ENCODE measurements at places on chromosomes 11 and 22.
A peak's percentile ranks its signal among the peaks of the same experiment; 100 is the strongest.

DNA sequence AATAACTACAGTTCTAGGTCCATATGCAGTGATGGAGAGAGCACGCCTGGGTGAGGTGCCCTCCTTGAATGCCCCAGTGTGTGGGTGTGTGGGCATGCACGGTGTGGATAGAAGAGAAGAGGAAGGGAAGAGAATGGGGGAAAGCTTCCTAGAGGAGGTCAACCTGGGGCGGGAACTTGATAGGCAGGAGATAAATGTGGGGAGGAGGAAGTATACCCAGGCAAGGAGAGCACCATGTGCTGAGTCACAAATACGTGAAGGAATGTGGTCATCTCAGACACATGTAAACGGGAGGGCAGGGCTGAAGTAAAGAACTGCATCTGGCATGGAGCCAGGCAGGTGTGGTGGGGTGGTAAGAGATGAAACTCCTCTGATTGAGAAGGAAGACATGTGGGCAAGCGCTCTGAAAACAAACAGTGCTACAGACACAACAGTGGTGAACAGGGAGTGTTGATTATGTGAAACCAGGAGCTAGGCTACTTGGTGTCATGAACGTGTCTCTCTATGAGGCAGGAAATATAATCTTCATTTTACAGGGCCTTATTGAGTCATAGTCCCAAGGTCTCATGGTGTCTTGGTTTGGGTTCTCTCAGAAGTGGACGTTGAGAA, 61.5 kb upstream of the EED start:
- peak; percentile 65 for DNase-seq

DNA sequence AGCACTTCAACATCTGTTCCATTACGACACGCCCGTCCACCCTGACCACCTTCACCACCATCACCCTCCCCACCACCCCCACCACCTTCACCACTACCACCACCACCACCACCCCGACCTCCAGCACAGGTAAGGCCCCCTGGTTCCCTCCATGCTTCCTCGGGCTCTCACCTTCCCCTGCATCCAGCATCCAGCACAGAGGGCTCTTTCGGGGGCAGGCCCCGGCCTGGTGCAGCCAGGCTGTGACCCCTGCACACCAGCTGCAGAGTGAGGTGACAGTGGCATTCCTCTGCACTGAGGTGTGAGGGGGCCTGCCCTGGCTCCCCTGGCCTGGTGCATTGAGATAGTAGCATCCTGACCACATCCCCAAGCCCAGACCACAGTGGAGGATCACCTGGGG, 18.2 kb downstream of the MUC2 start:
- no peak for DNase-seq

DNA sequence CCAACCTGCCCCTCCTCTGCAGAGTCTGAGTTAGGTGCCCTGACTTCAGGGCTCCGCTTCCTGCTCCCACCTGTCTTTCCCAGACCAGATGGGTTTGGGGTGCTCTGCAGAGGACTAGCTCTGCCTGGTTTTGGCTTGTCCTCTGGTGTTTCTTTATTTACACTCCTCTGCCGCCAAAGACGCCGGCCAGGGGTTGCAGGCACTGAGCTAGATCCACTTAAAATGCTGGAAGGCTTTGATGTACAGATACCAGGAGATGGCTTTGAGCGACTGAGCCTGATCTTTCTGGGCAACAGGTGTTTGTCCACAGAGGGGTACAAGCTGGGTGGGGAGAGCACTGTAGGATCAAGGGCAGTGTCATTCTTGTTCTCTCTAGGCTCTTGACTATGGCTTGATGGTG, 3.9 kb downstream of the SELENOH start:
- no peak for DNase-seq

DNA sequence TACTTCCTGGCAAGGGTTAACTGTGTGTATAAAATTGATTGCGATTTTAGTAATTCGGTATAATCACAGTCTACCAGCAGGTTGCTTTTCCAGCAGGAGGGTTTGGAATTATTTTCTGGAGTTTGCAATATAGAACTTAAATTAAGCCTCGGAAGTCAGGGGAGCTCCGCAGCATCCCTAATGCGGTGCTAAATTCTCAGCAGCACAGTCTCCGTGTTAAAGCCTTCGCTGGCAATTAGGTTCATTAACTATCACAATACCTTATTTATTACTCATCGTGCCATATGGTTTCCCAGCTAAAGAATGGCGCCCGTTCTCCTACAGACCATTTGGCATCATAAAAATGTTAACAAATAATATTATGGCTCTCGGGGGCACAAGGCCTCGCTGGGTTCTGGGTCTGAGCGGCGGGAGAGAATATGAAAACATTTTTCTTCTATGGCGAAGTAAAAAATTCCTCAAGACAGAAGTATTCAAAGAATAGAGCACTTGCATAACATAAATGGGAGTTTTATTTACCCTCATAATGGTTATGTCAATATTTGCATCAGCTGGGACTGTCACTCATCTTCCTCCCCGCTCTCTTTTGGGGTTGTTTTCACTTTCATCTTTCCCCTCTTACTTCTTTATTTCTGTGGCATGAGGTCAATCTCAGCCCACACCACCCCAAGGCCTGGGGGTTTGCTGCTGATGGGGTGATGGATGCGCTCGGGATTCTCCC, 28.1 kb upstream of the ZBTB16 start:
- DNase-seq = no peak

- no peak for DNase-seq
Measured at GRCh38 chr11:109132539-109132938, 289.5 kb upstream of the C11orf87 start.

DNA sequence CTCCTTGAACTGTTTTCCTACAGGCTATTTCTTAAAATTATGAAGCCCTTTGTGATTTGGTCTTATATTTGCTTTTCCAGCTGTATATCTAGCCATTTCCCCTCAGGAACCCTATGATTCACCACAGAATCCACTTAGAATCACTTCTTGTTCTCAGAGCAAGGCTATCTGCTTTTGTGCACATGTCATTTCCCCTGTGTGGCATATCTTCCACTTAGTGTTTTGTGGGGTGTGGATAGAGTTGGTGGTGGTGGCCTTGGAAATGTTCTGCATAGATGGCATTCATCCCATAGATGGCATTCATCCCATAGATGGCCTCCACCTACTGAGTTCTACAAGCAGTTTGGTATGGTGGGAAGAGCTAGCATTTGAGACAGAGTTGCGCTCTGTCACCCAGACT, 44.7 kb downstream of the SWAP70 start:
- DNase-seq = no peak

DNA sequence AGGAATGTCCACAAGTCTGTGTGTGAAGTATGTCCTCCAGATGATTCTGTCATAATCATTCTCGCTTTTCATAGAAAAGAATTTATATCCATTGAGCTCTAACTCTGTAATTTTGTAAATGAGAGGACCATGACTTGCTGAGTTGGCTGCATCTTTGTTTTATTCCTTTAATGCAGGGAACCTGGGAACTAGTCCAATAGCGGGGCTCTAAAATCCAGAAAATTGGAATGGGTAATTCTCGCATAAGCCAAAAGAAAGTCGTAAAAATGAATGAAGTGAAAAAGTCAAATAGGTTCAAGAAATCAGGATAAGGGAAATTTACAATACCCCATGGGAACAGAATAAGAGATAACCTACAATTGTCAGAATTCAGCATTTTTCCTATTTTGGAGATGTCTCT, 232.5 kb downstream of the RAB38 start:
- DNase-seq = no peak

- no peak for DNase-seq
Measured at GRCh38 chr11:43998308-43998707, 49.5 kb upstream of the ACCSL start.

DNA sequence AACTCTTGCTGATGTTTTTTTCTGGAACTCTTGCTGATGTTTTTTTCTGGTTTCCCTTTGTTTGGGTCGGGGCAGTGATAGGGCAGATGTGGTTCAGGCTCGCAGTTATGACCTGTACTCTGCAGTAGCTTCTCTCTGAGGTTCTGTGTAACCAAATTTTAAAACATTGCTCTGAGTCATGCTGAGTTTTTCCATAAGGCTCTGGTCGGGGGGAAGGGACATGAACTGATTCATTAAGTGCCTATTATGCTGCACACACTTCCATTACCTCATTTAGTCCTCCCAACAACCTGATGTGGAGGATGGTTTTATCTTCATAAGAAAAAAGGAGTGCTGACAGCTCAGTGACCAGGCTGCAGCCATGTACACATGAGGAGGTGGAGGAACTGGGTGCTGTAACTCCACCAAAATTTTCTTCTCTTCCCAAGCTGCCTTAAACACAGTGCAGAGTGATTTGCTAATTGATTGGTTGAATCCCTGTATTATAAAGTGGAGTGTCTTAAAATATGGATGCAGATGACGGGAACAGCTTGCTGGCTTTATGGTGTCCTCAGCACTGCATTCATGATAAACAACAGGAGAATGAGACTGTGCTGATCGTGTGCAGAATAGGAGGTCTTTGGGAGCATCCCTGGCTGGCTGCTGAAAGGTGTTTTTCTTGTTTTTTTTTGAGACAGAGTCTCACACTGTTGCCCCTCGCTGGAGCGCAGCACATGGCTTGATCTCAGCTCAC, 19.1 kb downstream of the TNRC6B start:
- DNase-seq = peak; percentile 96

- peak; percentile 53 for DNase-seq
Measured at GRCh38 chr11:2930704-2931419, 1.6 kb upstream of the PHLDA2 start.

GRCh38 chr11:119361056-119361787, 14.7 kb upstream of the MFRP start:
- DNase-seq = peak; percentile 97

- DNase-seq = no peak
Measured at GRCh38 chr11:130458410-130458729, 9.9 kb downstream of the ADAMTS15 start.

DNA sequence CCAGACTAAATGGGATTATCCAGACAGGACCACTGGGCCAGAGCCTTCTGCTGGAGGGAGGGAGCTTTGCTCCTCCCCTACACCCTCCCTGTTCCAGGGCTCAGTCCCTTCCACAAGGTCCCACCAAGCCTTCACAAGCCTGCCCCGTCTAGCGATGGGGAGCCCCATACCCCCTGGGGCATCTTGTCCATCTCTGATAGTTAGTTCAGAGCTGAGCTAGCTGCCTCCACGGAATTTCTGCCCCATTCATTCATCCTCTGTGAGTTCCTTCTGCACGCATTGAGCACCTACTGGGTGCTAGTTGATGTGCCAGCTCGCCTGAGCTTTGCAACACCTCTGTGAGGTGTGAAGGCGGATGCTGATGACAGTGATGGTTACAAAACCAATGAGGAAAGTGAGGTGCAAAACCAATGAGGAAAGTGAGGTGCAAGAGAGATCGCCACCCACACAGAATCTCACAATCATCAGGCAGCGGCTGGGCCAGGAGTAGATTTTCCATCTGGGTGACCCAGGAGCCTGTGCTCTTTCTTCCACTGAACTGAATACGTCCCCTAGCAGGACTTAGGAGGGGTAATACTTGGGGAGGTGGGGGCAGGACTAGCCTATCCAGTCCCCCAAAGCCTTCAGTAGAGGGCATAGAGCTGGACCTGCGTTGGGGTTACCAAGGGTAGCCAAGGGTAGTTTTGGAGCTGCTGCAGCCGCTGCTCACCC, 21.5 kb upstream of the CBX7 start:
- DNase-seq = no peak

DNA sequence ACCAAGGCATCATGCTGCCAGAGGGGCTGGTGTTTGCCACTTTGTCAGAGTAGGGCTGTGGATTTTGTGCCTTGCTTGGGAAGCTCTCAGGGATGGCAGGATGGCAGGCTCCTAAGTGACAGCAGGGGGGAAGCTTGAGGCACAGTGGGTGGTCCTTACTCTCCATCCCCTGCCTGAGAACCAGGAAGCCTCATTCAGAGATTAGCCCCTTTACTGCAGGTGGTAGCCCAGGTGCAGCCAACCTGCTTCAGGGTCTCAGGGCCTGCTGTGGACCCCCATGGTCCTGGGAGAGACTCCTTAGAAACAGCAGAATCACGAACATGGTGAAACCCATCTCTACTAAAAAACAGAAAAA, 8.9 kb upstream of the ST3GAL4 start:
- DNase-seq = no peak

DNA sequence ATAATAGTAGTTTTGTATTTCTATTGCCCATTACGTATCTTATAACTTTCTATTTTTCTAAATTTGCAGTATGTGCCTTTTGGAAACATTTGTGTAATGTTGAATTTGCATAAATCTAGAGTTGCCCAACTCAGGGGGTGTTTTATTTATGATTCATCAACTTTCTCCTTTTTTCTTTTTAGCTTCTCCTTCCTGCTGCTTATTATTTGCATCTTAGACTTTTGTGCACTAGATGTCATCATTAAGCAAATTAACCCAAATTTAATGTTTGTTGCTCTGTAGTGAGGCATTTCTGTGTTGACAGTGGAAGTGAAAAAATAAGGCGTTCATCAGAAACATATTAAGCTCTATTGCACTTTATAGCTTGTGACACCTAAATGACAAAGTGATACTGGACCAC, 56.2 kb upstream of the ZBED5 start:
- DNase-seq = peak; percentile 26

DNA sequence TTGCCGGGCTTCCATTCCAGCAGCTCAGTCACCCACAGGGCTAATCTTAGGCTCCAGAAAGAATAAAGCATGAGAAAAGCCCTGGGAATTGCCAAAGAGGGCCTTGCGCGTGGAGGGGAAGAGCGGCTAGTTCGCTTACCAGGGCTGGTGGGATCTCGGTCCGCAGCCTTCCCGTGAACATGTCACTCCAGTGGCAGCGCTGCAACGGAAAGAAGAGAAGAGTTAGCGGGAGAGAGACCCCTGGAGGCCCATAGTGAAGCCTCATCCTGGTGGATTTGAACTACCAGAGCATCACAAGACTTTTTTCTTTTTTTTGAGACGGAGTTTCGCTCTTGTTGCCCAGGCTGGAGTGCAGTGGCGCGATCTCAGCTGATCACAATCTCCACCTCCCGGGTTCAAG, 18.0 kb downstream of the RANGAP1 start:
- no peak for DNase-seq

- DNase-seq = no peak
Measured at GRCh38 chr11:113979431-113979830, 4.5 kb downstream of the HTR3A start.

- no peak for DNase-seq
Measured at GRCh38 chr22:42371099-42371498, 61.1 kb downstream of the NFAM1 start.

GRCh38 chr11:99925968-99926367, 761.1 kb upstream of the ARHGAP42 start:
- DNase-seq = no peak

GRCh38 chr11:127521413-127521812, 520.8 kb upstream of the KIRREL3 start:
- DNase-seq = no peak

GRCh38 chr11:132312701-132313111, 942.3 kb downstream of the NTM start:
- peak; percentile 1 for DNase-seq

- no peak for DNase-seq
Measured at GRCh38 chr22:41417622-41418390, 28.8 kb downstream of the TOB2 start.
